ENCODE measurements at places on chromosomes 11 and 22.

- no peak for DNase-seq
These were observed 220.7 kb upstream of the SESN3 start for GRCh38 chr11:95451682-95452081.

- no peak for DNase-seq
These were observed 82.8 kb downstream of the FBXO7 start for GRCh38 chr22:32557444-32557843.

GRCh38 chr11:34075178-34075820 is 23.8 kb downstream of the CAPRIN1 start:
- no peak for DNase-seq

DNA sequence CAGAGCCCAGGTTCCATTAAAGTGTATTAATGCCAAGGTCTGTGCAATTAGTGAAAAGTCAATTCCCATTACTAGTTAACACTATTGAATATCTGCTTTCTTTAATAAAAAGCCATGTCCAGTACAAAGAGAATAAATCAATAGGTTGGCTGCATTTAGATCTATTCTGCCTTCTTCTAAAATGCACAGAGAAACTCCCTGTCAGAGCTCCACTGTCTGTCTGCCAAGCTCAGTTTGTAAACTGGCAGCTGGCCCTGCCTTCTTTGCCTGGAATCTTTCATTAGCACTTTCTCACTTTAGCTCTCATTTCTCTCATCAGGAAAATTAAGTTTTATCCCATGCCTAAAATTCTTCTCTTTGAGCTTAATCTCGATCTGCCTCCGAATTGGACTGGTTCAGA is 35.6 kb downstream of the ARL14EP start:
- DNase-seq, result no peak

- no peak for DNase-seq
These were observed 238.4 kb downstream of the BRD1 start for GRCh38 chr22:49589301-49589700.

GRCh38 chr11:72297828-72298227 is 53.9 kb upstream of the PHOX2A start:
- DNase-seq, result no peak

DNA sequence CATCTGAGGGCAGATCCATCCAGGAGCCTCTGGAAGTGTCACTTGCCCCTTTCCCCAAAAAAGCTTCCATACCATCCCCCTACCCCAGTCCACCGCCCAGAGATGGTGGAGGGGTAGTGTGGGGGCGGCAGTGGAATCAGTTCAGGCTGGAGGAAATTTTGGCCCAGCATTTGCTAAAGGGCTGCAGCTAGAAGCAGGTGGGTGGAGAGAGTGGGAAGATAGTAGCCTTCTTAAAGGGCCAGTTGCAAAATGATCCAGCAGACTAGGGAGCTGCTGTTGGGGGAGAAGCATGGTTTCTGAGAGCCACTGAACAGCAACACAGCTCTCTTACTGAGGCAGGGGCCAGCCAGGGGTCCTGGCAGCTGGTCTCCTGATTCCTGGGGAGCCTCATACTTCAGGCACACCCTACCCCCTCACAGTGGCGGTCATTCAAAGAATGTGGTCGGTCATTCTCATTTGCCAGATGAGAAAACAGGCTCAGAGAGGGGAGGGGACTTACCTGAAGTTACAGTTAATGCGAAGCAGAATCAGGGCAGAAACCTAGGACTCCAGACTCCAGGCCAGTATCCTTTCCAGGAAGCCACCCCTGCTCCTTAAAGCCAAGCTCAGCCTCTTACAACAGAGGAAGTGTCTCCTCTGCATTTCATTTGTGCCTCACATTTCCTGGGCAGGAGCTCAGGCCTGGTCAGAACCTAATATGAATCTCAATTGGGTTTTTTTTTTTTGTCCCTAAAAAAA is 5.4 kb downstream of the SEC14L2 start:
- DNase-seq, result no peak

- no peak for DNase-seq
These were observed 57.9 kb downstream of the NOX4 start for GRCh38 chr11:89433278-89433677.

- no peak for DNase-seq
These were observed 786 bp upstream of the ANKRD42 start for GRCh38 chr11:83192606-83193245.

DNA sequence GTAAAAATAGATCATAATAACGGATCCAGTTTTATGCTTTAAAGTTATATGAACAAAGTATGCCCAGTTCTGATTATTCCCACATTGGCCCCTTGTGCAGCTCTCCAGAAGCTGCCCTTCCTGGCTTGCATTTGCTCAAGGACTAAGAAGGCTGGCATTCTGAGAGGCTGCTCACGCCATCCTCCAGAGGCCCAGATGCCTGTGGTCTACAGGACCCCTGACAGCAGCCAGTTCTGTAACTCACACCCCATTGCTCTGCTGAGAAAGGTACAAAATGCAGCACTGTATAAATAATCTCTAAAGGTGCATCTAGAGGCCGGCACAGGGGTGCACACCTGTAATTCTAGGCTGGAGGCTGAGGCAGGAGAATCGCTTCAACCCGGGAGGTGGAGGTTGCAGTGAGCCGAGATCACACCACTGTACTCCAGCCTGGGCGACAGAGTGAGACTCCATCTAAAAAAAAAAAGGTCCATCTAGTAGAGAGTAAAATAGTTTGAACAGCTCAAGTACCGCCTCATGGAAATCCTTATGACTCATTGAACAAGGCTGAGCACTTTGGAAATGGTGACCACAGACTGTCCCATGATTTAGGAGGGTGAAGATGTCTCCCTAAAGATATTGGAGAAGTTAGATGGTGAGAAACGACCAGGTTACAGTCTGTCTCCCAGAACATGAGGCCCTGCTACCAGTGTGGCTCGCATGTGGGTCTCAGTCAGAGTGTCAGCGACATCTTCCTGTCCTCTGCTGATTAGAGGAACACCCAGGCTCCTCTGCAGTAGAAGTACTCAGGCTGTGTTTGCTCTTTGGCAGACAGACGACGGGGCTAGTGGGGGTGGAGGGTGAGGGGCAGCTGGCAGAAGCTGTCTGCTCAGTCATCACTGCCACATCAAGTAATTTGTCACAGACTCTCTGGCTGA is 56.3 kb downstream of the KREMEN1 start:
- DNase-seq, result no peak

DNA sequence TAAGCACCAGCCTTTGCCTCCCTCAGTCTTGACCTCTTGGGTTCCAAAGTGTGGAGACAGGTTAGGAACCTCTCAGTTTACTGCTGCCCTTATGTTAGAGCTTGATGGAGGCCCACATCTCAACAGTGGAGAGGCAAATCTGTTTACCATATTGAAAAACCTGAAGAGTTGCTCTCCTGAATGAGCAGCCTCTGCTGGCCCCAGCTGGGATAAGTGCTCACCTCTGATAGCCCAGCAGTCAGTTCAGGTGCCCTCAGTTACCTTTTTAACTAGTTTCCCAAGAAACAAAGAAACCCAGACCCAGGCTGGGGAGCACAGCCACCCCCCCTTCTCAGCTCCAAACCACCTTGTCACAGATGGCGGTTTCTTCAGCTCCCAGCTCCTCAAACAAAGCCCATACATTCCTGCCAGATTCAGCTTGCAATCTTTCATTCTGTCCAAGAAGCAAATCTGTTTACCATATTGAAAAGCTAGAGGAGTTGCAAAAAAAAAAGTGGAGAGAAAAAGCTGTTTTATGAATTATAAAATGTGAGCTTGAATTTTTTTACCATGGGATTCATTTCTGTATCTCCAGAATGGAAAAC is 57.2 kb downstream of the PPFIBP2 start:
- DNase-seq, result no peak

DNA sequence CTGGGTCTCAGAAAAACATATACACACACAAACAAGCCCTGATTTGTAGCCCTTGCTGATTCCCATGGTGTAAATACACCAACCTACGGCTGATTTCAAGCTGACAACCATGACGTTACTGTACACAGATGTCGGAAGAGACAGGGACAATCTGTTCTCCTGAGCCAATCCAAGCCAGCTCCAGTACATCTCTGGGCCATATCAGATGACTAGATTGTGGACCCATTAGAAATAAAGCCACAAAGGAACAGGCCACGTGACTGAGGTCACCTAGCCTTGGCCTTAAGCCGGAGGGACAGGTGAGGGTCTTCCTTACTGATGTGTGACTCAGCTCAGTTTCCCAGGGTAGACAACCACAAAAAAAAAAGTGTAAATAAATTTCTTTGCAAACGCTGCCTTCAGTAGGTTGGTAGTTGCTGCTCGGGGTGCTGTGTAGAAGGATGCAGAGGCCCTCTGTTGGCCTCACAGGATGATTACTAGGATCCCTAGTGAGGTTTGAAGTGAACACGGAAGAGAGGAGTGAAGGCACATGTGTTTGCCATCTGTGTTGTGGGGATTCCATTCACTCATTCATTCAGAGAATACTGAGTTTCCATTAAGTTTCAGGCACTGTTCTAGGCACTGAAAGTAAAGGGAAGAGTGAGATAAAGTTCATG is 99.0 kb upstream of the LARGE1 start:
- no peak for DNase-seq

GRCh38 chr22:41910050-41911000 is 4.5 kb downstream of the SHISA8 start:
- DNase-seq, result no peak

- DNase-seq, result no peak
These were observed at the start of gene SYT12 for GRCh38 chr11:67022961-67023956. Gene SYT12, plus strand, starts transcription at chr11:67023134. Its CDS starts 7,011 bp downstream, at chr11:67030145.

DNA sequence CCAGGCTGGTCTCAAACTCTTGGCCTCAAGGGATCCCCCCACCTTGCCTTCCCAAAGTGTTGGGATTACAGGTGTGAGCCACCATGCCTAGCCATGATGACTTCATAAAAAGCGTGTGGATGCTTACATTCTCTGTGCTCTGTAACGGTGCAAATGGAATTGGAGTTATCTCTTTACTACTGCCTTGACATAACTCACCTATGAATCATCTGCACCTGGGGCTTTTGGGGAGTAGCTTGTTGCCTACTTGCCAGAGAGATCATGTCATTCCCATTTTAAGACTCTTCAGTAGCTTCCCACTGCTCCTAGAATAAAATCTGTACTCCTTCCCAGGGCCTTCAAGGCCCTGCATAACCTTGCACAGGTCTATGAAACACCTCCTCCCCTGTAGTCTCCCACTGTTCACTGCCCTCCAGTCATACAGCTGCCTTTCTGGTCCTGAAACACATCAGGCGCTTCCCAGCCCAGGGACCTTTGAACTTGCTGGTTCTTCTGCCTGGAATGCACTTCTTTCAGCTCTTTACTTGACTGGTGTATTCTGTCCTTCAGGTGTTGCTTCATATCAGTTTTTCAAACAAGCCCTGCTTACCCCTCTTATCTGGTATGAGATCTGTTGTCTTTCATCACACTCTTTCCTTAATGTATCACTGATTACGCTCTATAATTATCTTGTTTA is 19.6 kb upstream of the MOGAT2 start:
- DNase-seq, result no peak

DNA sequence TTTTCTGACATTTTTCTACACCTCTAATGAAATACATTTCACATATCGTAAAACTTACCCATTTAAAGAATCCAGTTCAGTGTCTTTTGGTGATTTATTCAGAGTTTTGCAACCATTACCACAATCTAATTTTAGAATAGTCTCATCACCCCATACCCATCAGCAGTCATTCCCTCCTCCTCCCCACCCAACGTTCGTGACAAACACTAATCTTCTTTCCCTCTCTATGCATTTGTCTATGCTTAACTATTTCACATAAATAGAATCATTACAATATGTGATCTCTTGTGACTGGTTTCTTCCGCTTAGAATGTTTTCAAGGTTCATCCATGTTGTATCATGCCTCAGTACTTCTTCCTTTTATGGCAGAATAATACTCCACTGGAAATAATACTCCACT is 9.5 kb downstream of the TTC28 start:
- no peak for DNase-seq

GRCh38 chr11:70926543-70927201 is 325.7 kb downstream of the SHANK2 start:
- no peak for DNase-seq

GRCh38 chr11:87281496-87281895 is 243.8 kb downstream of the TMEM135 start:
- DNase-seq, result no peak

DNA sequence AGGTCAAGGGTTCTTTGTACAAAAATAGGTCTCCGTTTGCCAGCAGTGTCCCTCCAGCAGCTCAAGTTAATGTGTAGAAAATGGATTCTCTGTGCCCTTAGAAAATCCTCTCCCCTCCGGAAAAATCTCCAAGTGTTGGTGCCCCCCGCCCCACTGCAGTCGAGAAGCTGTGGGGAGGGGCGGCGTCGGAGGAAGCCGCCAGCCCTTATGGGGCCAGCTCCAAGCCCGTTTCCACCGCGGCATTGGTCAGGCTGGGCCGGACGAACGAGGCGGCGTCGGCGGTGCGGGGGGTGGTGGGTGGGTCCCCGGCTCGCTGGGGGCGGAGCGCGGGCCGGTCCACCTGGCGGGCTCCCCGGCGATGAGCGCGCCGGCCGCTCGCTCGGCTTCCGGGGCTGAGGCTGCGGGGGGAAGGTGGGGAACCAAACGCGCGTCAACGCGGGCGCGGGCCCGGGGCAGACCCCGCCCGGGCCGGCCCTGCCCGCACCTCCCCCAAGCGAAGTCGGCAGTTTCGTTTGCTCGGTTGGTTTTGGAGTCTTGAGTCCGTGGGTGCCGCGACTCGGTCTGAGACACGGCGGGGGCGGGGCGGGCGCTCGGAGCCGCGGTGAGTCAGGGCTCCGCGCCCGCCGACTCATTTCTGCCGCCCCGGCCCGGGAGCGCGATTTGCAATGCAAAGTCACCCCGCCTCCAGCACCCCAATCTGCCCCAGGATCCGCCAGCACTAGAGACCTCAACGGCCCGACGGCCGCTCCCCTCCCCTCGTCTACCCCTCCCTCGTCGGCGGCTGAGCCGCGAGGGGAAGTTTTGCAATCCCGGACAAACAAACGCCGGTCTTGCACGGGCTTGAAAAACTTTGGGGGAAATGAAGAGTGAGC is 1.4 kb downstream of the ASCL2 start:
- DNase-seq, result no peak

DNA sequence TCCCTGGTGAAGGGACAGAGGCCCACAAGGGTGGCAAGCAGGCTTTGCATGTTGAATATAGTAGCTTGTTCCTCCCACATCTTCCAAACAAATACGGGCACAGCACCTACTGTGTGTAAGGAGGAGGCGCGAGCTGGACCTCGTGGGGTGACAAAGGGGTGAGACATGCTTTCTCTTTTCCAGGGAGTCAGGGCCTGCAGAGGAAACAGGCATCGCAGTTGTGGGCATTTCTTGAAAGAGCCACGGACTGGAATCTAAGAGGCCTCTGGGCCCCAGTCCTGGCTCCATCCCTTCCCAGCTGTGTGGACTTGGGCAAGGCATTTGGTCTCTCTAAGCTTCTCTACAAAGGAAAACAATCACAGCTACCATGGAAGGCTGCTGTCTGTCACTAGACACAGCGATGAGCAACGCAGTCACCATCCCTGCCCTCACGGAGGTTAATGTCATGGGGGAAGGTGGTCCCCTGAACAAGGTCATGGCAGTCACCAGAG is 13.0 kb upstream of the CDC42EP1 start:
- no peak for DNase-seq

Data from D721Med (cell line).